ENCODE measurements at places on chromosomes 1 and 21.

GRCh38 chr1:161966067-161966466 lies 57.6 kb downstream of the OLFML2B start:
- no peak for ATAC-seq

- ATAC-seq: no peak
Observed at GRCh38 chr1:214496126-214496525, 55.3 kb downstream of the PTPN14 start.

DNA sequence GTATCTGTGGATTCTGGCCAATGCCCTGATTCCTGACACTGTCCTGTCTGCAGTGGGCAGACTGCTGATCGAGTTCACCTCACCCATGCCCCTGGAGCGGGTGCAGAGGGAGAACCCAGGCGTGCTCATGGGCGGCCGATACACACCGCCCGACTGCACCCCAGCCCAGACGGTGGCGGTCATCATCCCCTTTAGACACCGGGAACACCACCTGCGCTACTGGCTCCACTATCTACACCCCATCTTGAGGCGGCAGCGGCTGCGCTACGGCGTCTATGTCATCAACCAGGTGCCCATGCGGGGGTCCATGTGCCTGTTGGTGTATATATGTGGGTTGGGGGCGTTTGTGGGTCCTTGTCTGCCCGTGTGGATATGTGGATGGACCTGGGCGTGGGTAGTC lies 2.6 kb downstream of the B4GALT2 start:
- ATAC-seq: no peak

GRCh38 chr1:53024117-53024516 lies 37.9 kb upstream of the PODN start:
- no peak for ATAC-seq

DNA sequence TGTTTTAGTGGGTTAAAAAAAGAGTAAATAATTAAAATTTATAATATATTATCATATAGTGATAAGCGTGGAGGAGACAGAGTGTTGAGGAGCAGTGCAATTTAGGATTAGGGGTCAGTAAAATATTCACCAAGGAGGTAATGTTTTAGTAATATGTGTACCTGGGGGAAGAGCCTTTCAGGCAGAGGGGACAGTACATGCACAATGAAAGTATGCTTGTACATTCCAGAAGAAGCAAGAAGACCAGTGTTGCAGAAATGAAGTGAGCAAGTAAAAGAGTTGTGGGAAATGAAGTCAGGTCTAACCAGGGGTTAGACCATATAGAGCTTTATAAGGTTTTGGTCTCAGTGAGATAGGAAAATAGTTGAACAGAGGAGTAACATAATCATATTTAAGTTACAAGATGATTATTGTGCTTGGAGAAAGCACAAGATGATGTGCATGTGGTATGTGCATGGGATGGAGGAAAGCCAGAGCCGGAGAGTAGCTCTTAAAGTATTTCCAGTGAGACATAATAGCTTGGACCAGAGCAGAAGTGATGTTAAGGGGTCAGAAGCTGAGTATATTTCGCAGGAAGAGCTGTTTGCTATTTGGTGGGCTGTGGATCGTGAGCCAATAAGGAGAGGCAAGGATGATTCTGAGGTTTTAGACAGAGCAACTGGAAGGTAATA lies 44.8 kb downstream of the SNX7 start:
- no peak for ATAC-seq

- peak; percentile 60 for ATAC-seq
Observed at GRCh38 chr1:52296345-52296744, 69.7 kb downstream of the CC2D1B start.

DNA sequence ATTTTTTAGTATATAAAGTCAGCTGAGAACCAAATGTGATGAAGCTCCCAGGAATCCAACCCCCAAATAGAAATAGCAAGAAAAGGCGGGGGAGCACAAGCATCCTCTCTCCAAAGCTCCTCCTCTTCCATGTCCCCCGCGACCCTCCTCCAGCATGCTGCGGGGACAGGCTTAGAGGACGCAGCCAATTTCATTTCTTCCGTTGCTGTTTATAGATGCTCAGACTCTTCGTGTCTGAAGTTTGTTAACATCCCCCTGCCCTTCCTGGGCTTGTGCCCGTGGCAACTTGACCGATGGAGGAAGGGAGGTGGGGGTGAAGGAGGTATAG lies 754 bp upstream of the NPPA start:
- no peak for ATAC-seq

- no peak for ATAC-seq
Observed at GRCh38 chr1:38153066-38153777, 106.6 kb upstream of the POU3F1 start.

DNA sequence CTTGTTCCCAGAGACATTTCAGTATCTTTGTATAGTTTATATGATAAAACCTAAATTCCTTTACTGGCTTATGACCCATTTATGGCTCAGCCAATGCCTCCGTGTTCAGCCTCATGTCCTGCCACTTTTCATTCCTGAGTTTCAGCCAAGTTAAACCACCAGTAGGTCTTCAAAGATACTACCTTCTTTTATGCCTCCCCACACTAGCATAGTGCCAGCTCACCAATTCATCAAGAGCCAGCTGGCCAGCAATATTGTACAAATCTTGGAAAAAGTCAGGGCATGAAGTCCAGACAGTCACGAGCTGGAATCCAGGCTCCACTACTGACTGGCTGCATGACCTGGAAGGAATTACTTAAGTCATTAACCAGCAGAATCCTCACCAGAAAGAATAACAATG lies 446.0 kb downstream of the GPATCH2 start:
- no peak for ATAC-seq
